ENCODE measurements at places on chromosomes 1 and 21.

GRCh38 chr1:61659061-61659460 is 65.9 kb downstream of the TM2D1 start:
- DNase-seq = no peak

- no peak for DNase-seq
These were observed 72.7 kb downstream of the SMYD3 start for GRCh38 chr1:246434335-246434734.

GRCh38 chr1:70893381-70893780 is 154.2 kb downstream of the PTGER3 start:
- no peak for DNase-seq

DNA sequence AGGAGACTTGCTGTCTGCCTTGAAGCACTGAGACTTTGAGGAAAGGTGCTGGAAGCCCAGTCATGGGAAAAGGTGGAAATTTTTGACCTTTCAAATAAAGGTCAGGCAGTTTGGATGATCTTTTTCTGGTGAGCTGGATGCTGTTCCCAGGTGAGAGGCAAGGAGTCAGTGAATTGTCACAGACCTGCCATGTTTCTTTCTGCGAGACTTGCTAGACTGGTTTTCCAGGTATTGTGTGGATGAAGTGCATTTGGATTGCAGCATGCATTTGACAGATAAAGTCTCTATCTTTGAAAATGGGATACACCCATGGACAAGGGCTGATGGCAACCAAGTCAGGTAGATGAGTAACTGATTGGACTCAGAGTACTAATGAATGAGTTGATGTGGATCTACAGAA is 65.7 kb upstream of the NHLH2 start:
- no peak for DNase-seq

- no peak for DNase-seq
These were observed 6.2 kb downstream of the DHX9 start for GRCh38 chr1:182845379-182845778.
